Cortex of kidney (tissue), 1 donor: ENCODE measurements at places on chromosomes 3 and 15.

GRCh38 chr15:43390723-43391122 lies 19.8 kb downstream of the TUBGCP4 start:
- DNase-seq, result no peak

DNA sequence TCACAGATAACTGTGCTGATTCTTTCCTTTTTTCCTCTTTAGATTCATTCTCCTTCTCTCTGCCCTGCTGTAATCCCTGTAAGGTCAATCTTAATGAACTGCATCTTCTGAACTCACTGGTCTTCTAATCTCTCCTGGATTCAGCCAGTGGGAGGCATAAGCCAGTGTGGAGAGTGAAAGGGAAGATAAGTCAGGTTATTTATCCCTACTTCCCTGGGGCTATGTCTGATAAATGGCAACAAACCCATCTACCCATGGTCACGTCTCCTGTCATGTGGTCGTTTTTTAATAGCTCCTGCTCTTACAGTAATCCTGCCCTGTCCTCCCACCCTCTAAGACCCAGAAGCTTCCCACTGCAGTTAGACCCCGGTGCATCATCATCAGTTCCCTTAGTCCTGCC lies 199.6 kb upstream of the NAALADL2 start:
- DNase-seq, result no peak

- DNase-seq, result no peak
Measured at GRCh38 chr15:83356501-83357399, 72.3 kb upstream of the BNC1 start.

- DNase-seq, result no peak
Measured at GRCh38 chr3:155991847-155992246, 121.4 kb downstream of the GMPS start.

GRCh38 chr15:67805666-67806516 lies 19.4 kb upstream of the SKOR1 start:
- DNase-seq, result no peak

DNA sequence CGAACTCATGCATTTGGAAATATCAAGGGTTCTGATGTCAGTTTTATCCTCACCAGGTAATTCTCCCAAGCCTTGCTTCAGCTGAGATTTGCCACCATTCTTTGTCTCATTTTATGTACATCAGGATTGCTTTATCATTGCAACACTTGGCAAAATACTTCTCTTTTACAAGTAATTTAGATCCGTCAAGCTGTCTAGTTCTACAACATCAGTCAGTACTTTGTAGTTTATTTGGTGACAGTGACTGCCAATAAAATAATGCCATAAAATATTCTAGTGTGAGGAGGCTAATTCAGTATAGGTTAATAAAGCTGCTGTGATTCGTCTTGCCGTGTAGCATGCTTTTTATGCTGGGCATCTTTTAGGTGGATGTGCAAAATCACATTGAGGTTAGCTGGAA lies 565.3 kb upstream of the SGO1 start:
- DNase-seq, result no peak

GRCh38 chr3:67048715-67049074 lies 50.6 kb downstream of the KBTBD8 start:
- DNase-seq, result no peak

DNA sequence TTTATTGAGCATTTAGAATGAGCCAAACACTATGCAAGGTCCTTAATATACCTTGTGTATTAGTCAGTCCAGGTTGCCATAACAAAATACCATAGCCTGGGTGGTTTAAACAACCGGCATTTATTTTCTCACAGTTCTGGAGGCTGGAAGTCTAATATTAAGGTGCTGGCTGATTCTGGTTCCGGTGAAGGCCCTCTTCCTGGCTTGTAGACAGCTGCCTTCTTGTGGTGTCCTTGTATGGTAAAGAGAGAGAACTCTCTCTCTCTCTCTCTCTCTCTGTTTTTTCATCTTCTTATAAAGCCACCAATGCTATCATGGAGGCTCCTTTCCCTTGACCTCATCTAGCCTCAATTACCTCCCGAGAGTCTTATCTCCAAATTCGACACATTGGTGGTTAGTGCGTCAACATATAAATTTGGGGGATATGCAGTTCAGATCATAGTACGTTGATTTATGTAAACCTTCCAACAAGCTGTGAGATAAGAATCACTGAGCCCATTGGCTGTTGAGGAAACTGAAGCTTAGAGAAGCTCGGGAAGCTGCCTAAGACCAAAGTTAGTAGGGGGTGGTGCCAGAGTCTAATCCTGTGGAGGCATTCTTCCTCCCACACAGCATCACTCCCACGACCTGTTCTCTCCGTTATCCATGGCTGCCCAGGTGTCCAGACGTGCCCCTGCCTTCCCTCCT lies 298.0 kb upstream of the PROK2 start:
- no peak for DNase-seq

DNA sequence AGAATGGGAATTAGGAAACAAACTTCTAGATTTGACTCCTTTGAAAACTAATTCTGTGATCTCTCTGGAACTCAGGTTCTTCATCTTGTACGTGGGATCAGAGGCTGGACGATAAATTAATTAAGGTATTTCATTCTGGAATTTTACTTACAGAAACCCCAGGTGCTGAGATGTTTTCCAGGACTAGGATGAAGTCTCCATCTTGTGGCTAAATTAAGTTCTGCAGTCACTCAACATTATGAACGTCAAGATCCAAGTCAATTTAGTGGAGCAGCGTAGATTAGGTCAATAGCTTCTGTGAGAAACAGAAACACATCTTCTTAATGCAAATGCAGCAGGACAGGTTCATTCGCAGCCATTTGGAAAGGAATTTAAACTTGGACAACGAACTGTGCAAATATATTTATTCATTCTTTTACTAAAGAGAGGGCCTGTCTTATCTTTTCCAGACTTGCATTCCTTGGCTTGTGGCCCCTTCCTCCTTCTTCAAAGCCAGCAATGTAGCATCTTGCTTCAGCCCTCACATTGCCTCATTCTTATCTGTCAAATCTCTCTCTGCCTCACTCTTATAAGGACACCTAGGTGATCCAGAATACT lies 26.7 kb upstream of the TMC3 start:
- DNase-seq, result no peak

- DNase-seq, result no peak
Measured at GRCh38 chr3:2578560-2578959, 479.9 kb downstream of the CNTN4 start.

DNA sequence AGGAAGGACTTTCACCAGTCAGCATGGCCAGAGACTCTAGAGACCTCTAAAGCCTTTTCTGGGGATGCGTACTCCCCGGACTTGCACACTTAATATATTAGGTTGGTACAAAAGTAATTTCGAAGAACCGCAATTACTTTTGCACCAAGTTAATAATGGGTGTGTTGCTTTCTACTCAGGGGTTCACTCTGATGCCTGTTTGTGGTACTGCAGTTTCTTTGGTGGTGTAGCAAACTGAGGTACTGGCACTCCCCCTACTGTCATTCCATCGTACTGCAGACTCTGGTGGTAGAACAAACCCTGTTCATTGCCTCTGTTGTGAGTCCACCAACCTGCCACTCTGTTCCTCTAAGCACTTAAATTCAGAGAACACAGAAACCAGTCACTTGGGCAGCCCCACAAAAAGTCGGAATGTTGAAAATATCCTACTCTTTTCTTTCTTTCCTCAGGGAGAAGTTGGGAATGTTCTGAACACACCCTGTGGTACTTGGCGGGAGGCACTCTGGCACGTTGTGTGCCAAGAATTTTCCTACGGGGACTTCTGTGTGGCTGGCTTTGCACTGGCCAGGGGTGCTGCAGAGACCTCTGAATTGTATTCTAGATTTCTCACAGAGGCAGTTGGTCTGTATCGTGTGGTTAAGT lies 46.3 kb downstream of the GABRG3 start:
- DNase-seq, result no peak

- no peak for DNase-seq
Measured at GRCh38 chr3:192607798-192608197, 119.5 kb downstream of the FGF12 start.

DNA sequence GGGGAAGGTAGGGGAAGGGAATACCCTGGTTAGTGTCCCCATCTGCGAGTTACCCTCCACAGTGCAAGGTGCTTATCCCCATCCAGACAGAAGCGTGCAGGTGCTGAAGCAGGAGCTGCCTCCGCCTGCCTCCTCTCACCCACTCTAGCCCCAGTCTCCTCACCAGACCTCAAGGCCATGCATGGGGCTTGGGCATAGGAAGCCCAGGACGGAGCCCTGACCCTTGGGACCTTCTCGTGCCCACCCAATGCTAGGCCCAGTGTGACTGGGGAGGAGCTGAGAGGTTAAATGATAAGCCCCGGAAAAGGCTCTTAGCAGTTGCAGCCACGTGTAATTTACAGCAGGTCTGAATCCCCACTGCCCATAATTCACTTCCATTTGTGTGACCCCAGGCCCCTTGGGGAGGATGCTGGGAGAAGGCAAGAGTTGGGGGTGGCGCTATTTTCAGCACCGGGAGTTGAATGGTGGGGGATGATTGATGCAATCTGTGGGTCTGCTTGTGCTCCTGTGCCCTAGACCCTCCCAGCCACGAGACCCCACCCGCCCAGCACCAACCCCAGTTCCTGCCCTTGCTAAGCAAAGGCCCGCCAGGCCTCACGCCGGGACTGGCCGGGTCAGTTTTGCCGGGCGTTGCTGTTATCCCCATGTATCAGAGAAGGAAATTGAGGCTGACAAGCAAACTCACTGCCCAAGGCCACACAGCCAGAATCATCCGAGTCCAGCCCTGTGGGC lies 14.5 kb upstream of the PLXND1 start:
- DNase-seq, result no peak

- DNase-seq, result no peak
Measured at GRCh38 chr15:82133251-82133650, 87.4 kb upstream of the MEX3B start.

- DNase-seq, result no peak
Measured at GRCh38 chr3:133910422-133910821, 14.7 kb upstream of the RAB6B start.

DNA sequence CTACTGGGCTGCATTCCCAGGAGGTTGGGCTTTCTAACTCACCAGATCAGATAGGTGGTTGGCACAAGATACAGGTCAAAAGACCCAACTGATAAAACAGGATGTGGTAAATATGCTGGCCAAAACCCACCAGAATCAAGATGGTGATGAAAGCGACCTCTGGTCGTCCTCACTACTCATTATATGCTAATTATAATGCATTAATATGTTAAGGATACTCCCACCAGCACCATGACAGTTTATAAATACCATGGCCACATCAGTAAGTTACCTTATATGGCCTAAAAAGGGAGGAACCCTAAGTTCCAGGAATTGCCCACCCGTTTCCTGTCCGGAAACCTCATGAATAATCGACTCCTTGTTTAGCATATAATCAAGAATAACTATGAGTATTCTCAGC lies 31.6 kb downstream of the CFAP44 start:
- DNase-seq, result no peak
